Left hindlimb (tissue), 1 donor: ENCODE measurements at places on chromosomes 6 and 20.
A peak's percentile ranks its signal among the peaks of the same experiment; 100 is the strongest.

- DNase-seq, result no peak
These were observed 285.6 kb downstream of the SAMD5 start for GRCh38 chr6:147793871-147794643.

DNA sequence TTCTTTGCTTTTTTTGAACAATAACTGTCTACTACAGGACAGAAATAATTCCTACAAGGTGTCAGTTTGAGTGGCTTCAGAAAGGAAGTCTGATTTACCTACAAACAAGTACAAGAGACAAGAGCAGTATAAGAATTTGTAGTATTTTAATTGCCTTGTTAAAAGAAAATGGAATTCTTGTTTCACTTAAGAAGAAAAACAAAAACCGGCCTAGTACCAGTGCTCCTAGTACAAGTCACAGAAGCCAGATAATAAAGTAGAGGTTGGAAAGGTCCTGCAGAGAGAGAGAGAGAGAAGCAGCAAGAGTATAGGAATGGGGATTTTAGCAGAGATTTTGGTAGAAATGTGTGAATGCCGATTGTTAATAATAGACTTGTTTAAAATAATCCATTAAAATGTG, 6.4 kb downstream of the TAB2 start:
- no peak for DNase-seq

DNA sequence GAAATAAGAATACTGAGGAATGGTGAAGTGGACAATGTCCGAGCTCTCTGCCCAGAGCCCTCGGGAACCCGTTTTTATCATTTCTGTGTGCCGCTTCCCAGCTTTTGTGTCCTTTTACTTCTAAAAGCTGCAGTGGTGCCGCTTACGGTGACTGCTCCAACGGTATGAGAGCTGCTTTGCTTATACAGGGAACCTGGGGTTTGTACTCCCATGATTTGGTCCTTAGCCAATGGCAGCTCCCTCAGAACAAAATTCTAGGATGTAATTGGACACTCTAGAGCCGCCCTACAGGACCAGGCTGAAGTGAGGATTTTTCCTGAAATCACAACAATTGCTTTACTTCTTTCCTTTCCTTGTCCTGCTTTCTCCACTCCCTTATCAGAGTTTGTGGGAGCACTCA, 24.2 kb upstream of the PCSK2 start:
- no peak for DNase-seq

DNA sequence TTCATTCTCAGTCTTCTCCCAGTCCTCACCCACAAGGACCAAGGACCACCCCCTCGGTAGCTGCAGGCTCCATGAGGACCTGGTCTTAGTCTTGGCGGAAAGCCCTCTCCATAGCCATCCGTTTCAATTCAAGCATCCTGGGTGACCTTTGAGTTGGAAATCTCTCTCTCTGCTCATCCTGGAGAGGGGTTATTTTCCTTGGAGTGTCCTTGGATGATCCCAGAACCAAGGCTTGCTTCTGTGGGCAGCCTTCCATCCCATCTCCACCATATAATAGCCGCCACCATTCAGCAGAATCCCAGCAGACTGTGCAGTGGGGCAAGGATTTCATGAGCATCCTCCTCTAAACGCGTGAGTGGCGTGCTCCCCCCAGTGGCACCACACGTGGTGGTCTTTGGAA, at the start of gene BPIFA2:
TSS of gene BPIFA2 (plus strand) at position 301 of the 400 bp plus-strand sequence. CDS start 987 bp downstream, outside the sequence.
- no peak for DNase-seq

DNA sequence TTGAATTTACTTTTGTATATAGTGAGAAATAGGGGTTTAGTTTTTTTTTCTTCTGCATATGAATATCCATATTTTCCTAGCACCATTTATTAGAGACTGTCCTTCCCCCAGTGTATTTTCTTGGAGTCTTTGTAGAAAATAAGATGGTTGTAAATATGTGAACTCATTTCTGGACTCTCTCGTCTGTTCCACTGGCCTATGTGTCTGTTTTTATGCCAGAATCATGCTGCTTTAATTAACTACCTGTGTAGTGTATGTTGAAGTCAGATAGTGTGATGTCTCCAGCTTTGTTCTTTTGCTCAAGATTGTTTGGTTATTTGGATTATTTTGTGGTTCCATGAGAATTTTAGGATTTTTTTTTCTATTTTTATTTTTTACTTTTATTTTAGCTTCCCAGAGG, 176.6 kb upstream of the RAB32 start:
- no peak for DNase-seq

- DNase-seq, result no peak
These were observed 368.1 kb downstream of the NRN1 start for GRCh38 chr6:5638666-5639065.

DNA sequence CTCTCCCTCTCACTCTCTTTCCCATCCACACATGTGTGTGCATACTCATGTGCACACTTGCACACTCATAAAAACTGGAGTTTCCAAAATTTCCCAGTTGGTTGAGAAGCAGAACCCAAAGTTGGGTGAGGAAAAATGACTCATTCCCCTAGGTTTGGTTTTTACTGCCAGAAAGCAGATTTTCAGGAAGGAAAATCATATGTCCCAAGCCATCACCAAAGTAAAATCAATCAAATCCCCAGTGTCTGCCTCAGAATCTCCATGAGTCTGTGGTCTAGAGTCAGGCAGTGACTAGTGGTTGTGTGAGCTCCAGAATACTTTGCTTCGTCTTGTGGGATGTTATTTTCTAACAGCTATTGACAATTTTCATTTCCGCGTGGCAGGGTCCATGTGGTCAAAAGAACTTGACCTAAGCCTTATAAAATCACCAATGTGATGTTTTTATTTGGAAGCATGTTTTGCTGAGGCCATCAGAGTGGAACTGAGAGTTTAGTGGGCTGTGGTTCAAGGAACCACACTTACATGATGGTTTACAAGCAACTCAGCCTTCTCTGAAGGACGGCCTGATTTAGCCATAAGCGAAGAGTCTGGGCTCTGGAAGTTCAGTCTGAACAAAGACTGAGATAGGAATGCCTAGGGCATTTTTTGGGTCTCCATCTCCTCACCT, 81.9 kb upstream of the CCN6 start:
- peak; percentile 45 for DNase-seq

DNA sequence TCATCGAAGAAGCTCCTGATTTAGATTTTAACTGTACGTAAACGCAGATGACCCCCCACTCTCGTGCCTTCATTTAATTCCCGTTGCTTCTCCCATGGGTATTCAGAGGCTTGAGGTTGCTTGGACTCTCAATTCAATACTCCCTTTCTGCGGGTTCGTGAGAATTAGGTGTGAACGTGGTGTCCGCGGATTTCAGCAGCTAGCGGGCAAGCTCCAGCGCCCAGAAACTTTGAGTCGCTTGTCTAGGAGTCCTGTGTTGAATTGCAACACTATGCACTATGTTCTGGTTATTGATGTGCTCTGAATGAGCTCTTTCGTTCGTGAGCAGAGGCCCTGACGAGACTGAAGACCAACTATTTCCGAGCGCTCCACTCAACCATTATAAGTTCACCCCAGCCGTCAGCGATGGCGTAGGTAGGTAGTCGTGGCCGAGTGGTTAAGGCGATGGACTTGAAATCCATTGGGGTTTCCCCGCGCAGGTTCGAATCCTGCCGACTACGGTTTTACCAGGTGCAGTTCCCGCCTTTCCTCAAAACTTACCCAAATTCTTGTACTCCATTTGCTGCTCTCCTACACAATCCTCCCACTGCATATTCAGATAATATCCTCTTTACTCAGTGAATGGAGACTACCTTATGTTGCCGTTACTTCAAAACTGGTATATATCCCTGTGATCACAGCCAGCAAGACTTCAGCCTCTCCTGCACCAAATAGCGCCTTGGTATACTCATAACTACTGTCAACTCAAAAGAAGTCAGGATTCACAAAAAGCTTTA, 72.6 kb upstream of the ZNF184 start:
- DNase-seq, result no peak

DNA sequence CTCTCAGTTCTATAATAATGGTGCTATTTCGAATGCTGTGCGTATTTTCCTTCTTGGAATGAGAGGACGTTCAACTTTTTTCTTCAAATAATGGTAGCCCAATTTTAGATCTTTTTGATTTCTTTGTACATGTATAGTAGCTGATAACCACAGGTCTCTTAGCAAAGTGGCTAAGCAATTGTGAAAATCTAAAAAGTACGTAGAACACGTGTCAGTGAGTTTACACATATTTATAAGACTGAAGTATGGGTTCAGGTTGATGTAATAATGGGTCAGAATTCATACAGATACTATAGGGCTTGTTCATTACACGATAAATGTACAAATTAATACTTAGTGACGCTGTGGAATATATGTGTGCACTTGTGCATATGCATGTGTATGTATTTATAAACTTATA, 1.3 kb downstream of the SMIM13 start:
- DNase-seq, result no peak

- no peak for DNase-seq
These were observed 358.2 kb downstream of the KIF16B start for GRCh38 chr20:16215041-16215440.

DNA sequence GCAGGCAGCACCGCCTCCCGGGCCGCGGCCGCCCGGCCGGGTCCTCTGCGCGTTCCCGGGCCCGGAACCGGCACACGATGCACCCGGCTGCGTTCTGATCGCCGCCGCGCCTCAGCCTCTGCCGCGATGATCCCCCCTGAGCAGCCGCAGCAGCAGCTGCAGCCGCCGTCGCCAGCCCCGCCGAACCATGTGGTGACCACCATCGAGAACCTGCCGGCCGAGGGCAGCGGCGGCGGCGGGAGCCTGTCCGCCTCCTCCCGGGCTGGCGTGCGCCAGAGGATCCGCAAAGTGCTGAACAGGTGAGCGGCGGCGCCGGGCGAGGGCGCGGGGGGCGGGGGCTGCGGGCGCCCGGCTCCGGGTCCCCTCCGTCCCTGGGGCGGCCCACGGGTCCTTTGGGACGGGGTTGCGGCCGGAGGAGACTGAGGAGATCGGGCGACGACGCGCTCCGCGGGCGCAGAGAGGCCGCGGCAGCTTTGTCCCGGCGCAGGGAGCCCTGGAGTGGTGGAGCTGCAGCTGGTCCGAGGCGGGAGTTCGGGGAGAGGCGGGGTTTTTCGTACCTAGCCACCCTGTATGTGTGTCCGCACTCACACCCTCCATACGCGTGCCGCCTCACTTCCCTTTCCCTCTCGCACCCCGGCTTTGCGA, 659 bp downstream of the SLC35F1 start:
- no peak for DNase-seq

- DNase-seq, result no peak
These were observed 100.8 kb upstream of the NEDD9 start for GRCh38 chr6:11333132-11333849.

DNA sequence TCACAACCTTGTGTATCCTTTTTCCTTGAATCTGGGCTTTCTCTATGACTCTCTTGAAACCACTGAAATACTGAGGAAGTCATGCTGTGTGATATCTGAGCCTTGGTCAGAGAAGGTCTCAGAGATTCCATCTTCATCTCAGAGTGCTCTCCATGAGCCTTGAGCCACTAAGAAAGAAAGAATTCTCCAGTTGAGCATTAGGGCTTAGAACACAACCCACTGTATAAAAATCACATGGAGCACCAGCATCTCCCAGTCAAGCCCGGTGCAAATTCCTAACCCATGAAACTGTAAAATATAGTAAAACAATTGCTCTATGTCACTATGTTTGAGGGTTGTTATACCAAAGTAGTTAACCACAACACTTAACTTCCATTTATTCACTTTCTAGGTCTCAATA, 181.4 kb downstream of the MOXD1 start:
- no peak for DNase-seq

- no peak for DNase-seq
These were observed 41.1 kb downstream of the GMDS start for GRCh38 chr6:2204272-2204671.

DNA sequence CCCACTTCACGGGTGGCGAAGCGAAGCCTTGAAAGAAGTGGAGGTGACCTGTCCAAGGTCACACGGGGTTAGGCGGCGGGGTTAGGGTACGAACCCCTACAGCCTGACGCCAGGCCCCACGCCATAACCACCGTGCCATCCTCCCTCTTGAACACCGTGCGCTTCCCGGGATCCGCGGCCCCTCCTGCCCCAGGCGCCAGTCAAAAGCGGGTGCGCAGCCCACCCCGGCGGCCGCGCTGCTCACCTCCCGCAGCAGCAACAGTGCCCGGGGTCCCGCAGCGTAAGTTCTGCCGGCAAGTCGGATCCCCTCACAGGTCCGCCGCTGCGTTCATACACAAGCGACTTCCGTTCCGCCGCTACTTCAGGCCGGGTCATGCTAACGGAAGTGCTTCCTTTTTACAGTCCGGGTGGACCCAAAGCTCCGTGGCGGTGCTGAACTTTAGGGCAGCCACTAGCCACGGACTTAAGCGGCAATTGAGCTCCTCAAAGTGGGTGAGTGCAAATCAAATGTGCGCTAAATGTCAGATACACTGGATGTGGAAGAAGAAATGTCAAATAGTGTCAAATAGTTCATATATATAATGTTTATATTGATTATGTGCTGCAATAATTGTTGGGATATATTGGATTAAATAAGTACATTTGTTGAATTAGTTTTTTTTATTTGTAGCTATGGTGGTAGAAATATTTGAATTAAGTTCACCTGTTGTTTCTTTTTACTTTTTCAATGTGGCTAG, at the start of gene CDK5RAP1:
TSS of gene CDK5RAP1 (minus strand) at position 336 of the 737 bp plus-strand sequence. CDS start 4,455 bp downstream, outside the sequence.
- peak; percentile 88 for DNase-seq

DNA sequence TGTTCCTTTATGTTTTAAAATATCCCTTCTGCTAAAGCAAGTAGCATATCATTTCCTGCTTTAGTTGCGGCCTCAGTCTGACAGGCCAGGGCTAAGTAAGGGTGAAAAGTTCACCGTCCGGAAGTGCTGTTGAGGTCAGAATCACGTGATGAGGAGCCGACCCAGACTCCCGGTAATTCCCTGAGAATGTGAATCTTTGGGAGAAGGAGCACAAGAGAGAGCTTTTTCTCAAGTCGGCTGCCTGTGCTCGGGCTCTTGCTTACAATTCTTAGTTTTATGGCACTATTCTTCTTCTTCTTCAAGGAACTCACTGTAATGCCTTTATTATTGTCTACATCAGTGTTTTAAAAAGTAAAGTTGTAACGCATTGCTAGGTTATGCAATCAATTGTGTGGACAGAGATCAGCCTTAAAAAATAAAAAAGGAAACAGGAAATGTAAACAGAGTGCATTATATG, 309.3 kb downstream of the PRL start:
- peak; percentile 91 for DNase-seq

DNA sequence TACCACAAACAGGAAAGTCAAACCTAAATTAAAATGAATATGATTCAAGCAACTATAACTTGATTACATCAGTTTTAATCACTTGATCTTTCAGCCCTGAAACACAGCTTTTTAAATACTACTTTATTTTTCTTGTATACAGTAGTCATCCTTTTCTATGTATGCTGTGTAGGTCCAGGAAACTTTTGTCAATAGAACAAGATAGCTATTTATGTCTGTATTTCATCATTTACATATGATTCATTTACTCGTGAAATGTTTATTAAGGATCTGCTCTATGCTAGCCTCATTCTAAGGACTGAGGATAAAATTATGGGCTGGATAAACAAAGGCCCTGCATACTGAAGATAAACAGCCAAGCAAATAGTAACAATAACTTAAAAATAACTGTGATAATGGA, 930.2 kb downstream of the TFAP2A start:
- no peak for DNase-seq
